ENCODE measurements at places on chromosomes 4 and X. TPM values are rescaled to one million over a fixed set of nuclear protein-coding genes. Genes with fewer than 3 reads are reported as not detected.

ASMT gene
- not detected for total RNA-seq

DNA sequence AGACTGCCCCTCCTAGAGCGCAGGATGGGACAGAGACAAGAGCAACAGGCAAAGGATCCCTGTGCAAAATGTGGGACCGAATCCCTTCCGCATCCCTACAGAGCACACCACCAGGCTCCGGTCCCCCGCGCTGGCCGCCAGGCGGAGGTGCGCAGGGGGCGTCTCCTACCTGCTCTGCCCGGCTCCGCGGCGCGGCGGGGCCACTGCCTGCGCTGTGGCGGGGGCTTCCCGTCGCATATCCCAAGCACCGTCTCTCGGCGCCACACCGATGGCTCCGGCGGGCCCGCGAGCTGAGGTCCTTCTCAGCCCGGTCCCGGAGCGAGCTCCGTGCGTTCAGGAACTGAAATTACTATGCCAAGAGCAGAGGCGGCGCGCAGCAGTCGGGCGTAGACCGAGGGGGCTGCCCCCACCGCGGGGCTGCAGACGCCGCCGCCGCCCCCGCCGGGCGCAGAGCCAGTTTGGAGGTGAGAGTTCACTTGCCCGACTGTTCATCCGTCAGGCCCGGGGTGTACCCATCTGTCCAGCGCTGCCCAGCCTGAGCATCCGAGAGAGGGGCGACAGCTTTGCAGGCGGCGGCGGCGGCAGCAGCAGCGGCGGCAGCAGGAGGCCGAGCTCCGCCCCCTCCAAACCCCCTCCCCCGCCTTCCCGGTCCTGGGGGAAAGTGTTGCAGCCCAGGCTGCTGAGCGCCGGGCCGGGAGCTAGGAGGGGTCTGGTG, at the start of gene GPRIN3:
Gene GPRIN3, minus strand, starts transcription at position 355 of the 715 bp plus-strand sequence. CDS start 57,690 bp downstream, outside the sequence.
- peak; percentile 32 for DNase-seq

DNA sequence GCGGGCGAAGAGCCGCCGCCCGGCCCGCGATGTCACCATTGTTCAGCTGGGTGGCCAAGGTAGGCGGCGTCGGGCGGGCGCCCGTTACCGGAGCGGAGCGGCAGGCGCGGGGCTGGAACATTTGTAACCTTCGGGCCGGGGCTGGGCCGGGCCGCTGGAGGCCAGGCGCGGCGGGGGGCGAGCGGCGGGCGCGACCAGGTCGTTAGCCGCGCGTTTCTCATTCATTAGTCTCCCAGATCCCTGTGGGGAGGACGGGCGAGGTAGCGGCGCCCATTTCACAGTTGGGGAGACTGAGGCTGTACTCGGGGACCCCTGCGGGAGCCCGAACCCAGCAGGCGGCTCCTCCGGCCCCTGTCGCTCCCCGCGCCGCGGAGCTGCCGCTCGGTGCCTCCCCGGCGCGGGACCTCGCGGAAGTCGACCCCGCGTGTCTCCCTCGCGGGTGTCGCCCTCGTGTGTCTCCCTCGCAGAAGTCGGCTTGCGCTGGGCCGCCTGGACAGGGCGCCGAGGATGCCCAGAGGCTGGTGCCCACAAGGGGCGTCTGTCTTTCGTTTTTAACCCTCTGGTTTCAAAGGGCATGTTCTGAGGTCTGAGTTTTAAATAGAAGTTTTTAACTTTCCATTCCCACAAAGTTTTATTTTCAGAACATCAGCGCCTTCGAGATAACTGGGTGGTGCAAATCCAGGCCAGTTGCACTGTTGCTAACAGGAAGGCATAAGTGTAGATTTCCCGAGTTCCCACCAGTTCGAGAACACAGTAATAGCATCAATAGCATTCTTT, 17.5 kb downstream of the PTTG2 start:
- peak; percentile 75 for DNase-seq

DNA sequence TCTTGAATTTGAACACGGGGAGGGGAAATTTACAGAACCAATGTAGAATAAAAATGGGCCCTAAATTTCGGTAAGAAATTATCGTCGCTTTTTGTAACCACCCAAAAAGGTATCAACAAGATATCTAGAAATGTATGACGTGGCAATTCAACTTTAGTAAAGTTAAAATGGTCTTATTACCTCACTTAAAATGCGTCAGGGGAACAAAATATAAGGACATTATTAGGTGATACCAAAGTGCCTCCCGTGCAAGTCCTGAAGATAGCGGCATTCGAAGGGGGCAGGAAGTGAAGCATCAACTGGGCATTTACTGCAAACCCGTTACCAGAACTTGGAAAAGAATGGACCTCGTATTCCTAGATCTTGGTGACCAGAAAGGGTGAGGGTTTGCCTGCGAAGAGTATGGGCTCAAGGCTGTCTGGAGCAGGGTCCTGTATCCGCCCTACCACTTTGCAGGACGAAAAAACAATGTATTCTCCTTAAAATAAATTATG, 980 bp downstream of the AP1S2 start:
- DNase-seq = no peak

ARSJ gene
- total RNA-seq = 21.6 TPM

- DNase-seq = no peak
These were observed 311.1 kb downstream of the PDGFC start for GRCh38 chr4:156660465-156660864.

DNA sequence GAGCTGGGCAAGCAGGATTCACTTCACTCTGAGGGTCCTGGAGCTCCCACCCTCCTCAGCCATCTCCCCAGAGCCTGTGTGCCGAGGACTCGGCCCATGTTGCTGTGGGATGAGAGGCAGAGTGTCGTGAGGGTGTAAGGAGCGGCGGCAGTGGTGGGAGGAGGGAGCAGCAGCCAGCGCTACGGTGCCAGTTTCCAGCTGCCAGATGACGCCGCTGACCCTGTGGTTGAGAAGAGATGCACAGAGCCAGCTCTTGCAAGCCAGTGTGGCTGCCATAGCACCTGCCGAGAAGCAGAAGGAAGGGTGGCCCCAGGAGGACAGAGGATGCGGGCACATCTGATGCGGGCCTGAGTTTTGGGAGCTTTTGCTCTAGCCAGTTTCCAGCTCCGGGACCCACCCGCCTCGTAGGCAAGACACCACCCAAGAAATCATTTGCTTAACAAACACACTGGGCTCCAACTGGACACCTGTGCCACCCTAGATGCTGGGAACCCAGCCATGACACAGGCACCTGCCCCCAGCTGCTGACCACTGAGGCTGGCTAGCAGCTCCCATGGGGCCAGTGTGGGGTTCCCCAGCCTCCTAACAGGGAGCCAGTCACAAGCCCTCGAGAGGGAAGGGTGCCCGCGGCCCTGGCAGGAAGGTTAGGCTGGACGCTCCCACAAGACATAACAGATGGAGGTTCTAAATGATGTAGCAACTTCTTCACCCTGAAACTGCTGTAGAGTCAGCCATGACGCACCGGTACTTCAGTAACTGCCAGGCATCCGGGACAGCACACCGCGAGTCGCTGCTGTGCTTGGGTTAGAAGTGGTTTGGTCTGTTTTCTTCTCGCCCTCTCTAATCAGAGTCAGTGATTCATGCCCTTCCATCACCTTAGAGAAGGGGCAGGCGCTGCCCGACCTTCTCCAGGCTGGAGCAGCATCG, 8.9 kb downstream of the MSANTD1 start:
- DNase-seq = no peak

- no peak for DNase-seq
These were observed 611.8 kb downstream of the SPOCK3 start for GRCh38 chr4:166622425-166622977.

NAT8L gene
- total RNA-seq = 0.40 TPM

GRCh38 chr4:24928708-24929107, 15.9 kb upstream of the CCDC149 start:
- no peak for DNase-seq

FGF2 gene
- 11.9 TPM for total RNA-seq

ADGRL3 gene
- 3.5 TPM for total RNA-seq
